Activated CD8-positive, alpha-beta memory T cell treated with anti-CD3 and anti-CD28 coated beads for 1 hour (primary cell): ENCODE measurements at places on chromosomes 7 and 10.

- no peak for DNase-seq
Measured at GRCh38 chr10:126332576-126332975, 55.7 kb downstream of the ADAM12 start.

GRCh38 chr7:103805346-103805745 is 184.1 kb downstream of the RELN start:
- no peak for DNase-seq

- DNase-seq: peak; percentile 53
Measured at GRCh38 chr7:43758029-43758821, at the start of gene BLVRA. TSS of gene BLVRA (plus strand) at chr7:43758680. CDS start at chr7:43771159, 12,479 bp downstream.

DNA sequence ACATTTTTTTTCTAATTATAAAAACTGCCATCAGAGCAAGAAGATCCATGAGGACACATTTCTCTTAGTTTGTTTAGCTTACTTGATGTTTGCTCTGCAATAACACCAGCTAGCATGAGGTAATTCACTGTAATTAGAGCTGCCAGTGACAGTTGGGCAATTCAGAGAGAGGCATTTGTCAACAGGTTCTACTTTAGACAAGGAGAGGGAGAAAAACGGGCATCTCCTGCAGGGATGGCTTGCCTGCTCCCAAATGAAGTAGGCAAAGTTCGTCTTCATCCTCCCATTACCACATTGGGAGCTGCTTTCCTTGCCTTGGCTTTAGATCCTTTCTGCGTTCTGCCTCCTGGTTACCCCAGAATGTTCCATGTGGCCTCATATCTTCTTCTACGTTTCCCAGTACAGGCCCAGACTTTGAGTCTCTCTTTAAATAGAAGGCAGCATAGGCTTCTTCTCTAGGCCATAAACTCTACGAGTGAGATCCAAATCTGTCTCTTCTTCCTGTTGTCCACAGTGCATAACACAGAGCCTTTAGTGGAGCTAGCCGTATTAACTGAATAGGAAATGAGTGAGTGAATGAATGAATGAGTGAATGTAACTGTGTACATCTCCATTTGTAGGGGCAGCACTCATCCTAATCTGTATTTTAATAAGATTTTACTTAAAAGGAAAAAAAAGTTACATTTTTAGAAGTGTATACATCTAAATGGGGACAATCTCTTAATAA is 21.2 kb downstream of the ASB15 start:
- no peak for DNase-seq

- DNase-seq: peak; percentile 10
Measured at GRCh38 chr10:112115781-112116385, 67.7 kb downstream of the GPAM start.

GRCh38 chr7:31933481-31933880 is 136.7 kb downstream of the PDE1C start:
- no peak for DNase-seq

GRCh38 chr7:104772405-104773345 is 241.3 kb upstream of the KMT2E start:
- DNase-seq: no peak

DNA sequence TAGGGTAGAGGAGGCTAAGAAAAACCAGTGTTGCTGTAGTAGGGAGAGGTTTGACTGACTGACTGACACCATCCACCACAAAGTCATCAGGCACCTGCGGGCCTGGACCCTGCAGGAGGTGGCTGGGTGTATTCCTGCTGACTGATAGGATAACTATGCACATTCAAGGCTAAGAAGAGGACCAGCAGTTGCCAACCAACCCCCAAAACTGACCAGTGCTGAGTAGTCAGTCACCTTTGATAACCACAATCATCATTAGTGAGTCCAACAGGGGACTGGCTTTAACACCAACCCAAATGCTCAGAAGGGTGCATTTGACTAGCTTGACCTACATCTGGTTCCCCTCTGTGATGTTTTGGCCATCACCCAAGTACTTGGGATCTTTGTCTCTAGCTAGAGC is 30.5 kb downstream of the PLXNA4 start:
- no peak for DNase-seq

DNA sequence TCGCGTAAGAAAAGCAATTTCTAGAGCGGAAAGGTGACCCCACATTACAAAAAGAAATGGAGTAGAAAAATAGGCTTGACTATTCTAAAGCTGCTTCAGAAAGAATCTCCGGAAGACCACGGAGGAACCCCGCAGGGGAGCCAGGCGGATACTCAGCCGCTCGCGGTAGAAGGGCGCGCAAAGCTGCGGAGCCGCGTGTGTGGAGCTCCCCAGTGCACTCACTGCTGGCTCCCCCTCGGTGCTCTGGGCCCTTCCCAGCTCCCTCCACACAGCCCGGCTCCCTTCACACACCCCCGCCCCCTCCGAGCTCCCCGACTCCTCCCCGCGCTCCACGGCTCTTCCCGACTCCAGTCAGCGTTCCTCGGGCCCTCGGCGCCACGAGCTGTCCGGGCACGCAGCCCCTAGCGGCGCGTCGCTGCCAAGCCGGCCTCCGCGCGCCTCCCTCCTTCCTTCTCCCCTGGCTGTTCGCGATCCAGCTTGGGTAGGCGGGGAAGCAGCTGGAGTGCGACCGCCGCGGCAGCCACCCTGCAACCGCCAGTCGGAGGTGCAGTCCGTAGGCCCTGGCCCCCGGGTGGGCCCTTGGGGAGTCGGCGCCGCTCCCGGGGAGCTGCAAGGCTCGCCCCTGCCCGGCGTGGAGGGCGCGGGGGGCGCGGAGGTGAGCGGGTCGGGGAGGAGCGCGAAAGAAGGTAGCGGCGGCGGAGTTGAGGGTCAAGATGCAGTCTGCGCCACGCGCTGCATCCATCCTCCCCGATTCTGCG is at the start of gene STEAP2:
Gene STEAP2, plus strand, starts transcription at position 350 of the 758 bp plus-strand sequence. CDS start 13,343 bp downstream, outside the sequence.
- DNase-seq: no peak

DNA sequence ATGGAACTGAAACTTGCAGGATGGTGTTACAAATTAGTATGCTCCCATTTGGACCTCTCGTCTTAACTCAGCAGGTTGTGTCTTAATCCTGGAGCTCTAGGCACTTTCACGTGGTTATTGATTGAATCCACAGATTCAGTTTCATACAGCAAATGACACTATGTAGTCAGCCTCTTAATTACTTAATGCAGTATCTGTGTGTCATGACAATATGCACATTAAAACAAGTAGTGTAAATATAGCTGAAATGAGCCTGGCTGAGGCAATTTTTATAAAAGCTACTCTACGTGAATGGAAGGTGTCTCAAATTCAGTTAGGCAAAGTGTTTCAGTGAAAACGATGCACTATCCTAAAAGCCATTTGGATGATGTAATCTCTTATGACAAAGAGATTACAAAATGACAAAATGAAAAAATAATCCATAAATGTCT is 86.8 kb downstream of the CD36 start:
- DNase-seq: no peak

DNA sequence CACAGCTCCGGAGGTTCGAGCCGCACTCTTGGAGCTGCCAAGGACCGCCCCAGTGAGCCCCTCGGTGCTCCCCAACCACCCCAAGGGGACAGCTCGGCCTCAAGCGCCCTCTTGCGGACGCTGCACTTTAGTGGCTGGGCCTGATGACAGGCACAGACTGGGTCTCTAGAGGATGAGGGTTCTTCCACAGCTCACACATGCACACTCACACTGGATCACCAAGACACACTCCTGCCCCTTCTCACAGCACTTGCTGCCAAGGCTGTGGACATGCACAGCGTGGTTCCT is 2.1 kb downstream of the RET start:
- DNase-seq: no peak

DNA sequence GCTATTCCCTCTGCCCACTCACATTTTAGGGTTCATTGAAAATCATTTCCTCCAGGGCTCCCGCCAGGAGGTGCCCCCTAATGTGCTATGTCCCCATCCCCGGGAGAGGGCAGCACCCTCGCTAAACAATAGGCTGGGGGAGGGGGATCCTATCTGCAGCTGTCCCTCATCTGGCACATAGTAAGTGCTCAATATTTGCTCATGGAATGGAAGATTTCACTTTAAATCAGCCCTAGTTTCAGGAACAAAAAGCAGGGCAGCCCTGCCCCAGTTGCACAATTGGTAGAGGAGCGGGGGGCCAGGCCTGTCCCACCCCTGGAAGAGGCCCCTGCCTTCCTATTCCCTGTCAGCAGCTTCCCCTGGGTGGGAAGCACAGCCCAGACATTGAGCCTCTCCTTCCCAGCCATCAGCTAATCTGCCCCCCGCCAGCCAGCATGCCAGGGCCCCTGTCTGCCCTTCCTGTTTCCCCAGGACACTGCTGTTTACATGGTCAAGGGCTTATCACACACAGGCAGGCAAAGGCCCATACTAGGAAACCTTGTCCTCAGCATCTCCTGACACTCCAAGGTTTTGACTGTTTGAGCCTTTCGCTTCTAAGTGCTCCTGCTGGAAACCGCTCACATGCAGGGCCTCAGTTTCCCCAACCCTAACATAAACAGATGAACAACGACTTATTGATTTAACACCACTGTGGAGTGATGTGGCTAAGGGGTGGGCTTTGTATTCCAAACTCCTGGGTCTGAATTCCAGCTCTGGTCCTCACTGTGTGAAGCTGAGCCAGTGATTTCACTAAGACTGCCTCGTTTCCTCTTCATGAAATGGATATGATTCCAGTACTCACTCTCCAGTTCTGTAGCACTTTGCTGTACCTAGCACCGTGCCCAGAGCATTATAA is 130.7 kb upstream of the ZMIZ1 start:
- no peak for DNase-seq

GRCh38 chr10:72303424-72304128 is 29.9 kb downstream of the DDIT4 start:
- no peak for DNase-seq

DNA sequence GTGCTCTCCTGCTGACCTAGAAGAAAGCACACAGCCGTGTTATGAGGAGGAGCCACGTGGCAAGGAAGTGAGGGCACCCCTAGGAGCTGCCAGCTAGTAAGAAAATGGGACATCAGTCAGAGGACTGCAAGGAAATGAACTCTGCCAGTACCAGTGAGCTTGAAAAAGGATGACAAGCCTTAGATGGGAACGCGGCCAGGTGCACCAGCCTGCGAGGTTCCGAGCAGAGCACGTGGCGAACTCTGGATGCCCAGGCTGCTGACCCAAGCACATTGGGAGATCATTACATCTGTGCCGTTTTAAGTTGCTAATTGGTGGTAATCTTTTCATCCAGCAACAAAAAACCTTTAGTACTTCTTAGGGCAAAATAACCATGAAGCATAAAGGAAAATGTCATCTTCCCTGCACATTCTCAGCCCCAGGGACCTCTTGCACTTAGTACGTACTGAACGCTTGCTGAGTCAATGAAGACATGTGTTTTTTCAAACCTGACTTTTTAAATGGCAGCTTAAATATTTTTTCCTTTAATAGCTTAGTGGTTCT is 69.4 kb downstream of the AMZ1 start:
- no peak for DNase-seq

GRCh38 chr10:28698075-28698474 is 20.8 kb downstream of the BAMBI start:
- no peak for DNase-seq

DNA sequence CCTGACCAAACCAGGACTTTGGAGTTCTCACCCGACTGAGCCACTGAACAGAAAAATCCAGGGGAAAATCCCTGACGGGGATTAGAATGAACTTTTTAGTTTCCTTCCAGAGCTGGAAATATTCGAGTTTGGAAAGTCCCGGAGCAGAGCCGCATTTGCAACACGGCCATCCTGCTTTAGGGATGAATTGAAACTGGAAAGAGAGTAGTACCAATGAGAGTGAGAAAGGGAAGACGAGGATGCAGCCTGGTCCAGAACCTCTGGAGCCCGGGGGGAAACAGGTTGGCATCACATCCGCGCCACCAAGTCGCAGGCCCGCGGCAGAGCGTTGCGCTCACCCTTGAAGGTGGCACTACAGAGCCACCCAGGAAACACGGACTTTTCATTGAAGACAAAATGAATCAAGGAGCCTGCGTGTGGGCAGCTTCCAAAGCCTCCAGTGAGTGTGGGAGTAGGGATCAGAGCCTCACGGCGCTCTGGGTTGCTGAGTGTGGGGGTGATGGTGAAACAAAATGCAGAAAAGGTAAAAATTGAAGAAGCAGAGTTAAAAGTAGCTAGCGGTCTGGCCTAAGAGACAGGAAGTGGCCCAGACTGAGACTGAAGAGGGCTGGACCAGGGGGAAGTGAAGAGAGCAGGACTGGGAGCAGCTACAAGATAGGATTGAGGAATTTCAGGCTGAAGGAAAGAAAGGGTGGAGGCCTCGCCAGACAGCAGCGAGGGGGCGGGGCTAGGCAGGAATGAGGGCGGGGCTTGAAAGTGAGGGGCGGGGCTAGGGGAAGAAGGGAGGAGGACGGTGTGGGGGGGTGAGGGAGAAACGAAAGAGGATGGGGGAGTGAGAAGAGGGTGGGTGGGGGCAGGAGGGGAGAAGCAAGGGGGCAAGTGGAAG is 1.8 kb downstream of the SMURF1 start:
- DNase-seq: peak; percentile 46

DNA sequence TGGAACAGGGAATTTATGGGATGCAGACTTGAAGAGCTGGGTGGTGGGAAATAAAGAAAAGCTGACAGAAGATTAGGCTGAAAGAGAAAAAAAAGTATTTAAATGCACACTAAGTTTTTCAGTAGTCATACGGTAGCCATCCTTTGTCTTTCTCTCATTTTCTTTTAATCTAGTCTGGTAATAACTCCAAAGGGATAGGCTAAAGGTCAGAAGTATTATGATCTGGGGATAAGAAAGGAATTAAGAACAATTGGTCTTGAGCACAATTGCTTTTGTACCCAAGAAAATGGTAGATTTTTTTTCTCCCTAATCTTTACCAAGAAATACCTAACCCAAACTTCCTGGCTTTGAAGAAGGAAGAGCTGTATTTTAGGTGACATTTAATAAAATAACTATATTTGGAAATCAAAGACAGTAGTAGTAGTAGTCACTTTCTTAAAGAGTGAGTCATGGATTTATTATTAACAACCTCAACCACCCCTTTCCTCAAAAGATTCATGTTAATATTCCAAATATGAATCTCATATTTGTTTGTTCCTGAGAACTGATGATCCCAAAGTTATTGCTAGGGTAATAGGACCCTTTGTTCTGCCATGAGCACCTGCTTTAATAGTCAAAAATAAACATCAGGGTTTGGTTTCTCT is 120.2 kb upstream of the ODAD2 start:
- DNase-seq: no peak

DNA sequence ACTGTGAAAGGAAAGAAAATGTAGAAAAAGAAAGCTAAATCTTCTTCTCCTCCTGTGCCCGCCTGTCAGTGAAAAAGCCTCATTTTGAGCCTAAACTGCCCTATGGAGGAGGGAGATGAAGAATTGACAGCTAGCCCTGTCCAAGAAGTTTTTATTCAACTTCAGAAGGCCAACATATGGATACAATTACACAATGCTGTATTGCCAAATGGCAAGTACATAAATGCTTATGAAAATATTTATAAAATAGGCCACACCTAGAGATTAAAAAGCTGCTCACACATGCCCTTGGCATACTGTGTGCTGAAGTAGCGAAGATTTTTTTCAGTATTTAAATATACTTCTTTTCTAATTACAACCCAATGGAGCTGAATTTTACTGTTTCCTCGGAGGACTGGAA is 65.1 kb upstream of the NEBL start:
- DNase-seq: no peak

DNA sequence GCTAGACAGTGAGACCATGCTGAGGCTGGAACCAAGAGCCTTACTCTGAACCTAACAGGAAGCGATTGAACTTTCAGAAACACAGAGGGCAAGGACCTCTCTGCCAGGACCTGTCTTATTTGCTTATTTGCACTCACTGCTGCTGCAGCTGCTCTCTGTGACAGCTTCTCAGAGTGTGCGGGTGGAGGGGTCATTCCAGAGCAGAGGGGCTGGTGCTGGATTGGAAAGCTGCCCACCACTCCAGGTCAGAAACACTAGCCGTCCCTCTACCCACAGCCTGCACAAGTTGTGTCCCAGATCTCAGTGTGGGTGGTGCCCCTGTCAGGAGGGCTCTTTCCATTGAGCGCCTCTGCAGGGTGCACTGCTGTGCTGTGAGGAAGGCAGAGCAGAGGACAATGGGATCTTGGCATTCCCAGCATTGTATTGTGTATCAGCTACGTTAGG is 126.2 kb downstream of the CCNY start:
- DNase-seq: no peak
